Upper lobe of left lung (tissue), 6 donors: ENCODE measurements at places on chromosomes 3 and 15. TPM values are rescaled to one million over a fixed set of nuclear protein-coding genes. Genes with fewer than 3 reads are reported as not detected.

Gene FBXL22
- not detected for total RNA-seq

Gene AGBL1
- total RNA-seq = 15.5 TPM

Gene GMPPB
- 17.8 TPM for total RNA-seq

Gene C3orf20
- 0.10 TPM for total RNA-seq

DNA sequence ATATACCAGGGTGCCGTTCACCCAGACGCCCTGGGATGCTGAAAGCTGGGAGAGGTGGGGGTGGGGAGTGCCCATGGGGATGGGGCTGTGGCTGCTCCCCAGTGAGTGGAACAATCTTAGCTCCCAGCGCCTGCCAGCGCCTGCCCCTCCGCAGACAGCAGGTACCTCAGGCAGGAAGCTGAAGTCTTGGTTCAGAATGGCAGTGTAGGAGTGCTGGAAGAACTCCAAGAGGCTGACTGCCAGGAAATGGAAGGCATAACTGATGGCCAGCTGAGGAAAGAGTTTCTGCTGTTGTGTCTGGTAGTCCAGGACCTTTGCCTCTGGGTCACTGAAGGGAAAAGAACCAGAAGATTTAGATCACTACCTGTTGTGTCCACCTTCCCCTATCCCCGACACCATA is 8.4 kb downstream of the ACOX2 start:
- H3K27ac ChIP-seq = no peak overlapping the region
- peaks cover 8% of the 10 kb centered on the region for H3K4me1 ChIP-seq
- H3K36me3 ChIP-seq = no peaks in the 10 kb centered on the region
- no peak overlapping the region for H3K4me3 ChIP-seq
- no peaks in the 10 kb centered on the region for H3K27me3 ChIP-seq
- peak; percentile 72 for DNase-seq

DNA sequence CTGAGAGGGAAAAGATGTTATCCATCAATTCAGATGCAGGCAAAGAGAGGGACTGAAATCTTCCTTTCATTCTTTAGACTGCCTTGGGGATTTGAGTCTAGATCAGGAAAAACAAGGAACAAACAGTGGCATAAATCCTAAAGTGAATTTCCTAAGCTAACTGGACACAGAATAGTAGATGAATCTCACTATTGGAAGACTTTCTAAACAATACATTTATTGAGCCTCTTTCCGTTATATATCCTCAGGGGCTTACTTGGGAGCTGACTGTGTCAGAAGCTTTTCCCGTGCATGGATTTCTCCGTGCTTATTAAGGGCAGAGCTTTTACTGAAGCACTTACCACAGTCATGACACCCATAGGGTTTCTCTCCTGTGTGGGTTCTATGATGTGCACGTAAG is 10.0 kb downstream of the ZSCAN29 start:
- H3K4me3 ChIP-seq = no peak overlapping the region
- no peak for DNase-seq
- no peak overlapping the region for H3K27ac ChIP-seq
- H3K27me3 ChIP-seq = no peaks in the 10 kb centered on the region
- peaks cover 53% of the 10 kb centered on the region for H3K36me3 ChIP-seq

DNA sequence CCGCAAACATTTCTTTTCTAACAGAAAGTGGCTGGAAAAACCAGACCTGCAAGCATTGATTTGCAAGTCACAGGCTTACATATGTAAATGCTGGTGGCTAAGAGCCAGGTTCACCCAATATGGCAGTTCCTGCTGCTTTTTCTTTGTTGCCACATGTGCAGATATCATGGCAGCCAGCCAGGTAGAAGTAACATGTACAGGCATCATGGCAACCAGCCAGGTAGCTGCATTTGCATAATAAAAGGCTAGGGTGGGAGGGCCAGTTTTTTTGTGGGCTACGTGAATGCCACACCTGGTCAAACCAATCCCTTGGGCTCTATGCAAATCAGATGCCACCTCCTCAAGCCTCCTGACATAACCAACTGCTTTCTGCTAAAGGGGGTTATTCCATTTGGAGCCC is 2.8 kb upstream of the SMCO1 start:
- no peak overlapping the region for H3K4me3 ChIP-seq
- H3K27me3 ChIP-seq = no peaks in the 10 kb centered on the region
- no peak overlapping the region for H3K27ac ChIP-seq
- no peaks in the 10 kb centered on the region for H3K4me1 ChIP-seq
- H3K36me3 ChIP-seq = no peaks in the 10 kb centered on the region
